CD4-positive, alpha-beta T cell treated with Interleukin-4 for 4 hours (primary cell): ENCODE measurements at places on chromosomes 13 and 19.

- DNase-seq, result no peak
Measured at GRCh38 chr13:113832631-113833030, 31.2 kb downstream of the GAS6 start.

- peak; percentile 21 for DNase-seq
Measured at GRCh38 chr13:25286308-25286968, 850 bp downstream of the MTMR6 start.

DNA sequence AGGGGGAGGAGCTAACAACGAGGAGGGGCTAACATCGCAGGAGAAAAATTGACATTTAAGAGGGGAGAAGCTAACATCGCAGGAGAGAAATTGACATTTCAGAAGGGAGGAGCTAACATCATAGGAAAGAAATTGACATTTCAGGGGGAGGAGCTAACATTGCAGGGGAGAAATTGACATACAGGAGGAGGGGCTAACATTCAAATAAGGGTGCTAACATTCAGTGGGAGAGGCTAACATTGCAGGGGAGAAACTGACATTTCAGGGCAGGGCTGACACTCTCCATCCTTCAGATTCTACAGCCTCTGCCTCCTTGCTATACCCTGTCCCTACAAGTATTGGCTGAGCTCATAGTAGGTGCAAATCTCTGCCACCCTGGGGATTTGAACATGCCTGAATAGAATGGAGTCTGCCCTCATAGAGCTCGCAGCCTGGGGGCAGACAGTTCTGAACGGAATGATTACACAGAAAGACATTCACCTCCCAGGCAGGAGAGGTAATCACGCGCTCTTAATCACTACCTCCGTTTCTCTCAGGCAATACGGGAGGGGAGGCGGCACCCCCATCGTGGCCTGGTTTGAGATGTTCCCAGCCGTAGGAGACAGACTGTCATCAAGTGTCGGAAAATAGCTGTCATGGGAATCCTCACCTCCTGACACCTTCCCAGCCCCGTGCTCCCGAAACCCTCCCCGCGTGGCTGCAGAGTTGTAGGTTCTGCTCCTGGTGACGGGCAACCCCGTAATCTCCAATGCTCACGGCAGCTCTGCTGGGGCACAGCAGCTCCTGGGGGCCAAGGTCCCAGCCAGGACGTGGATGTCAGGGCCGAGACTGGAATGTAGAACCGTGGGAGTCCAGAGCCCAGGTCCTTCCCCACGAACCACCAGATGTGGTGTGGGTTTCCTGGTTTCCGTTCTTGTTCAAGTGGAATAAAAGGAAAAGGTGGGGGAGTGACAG, 9.5 kb downstream of the GPR32 start:
- DNase-seq, result no peak

DNA sequence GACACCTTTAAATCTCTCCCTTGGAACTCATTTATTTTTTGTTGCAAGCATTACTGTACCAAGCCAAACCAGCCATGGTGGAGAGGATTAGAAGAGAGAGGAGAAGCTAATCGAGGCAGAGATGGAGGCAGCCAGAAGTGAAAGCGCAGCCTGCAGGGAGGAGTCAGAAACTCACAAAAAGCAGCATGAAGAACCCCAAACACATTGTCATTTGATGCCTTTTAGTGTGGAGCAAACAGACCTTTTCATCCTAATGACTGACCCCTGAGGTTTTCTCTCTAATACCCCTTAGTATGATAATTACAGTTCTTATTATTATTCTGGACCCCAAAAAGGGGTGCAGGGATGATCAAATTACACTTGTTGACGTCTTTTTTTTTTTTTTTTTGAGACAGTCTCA, 62.5 kb downstream of the TNFRSF19 start:
- no peak for DNase-seq

GRCh38 chr19:50729894-50730293, 6.7 kb downstream of the CLEC11A start:
- DNase-seq, result no peak
